Gastrocnemius medialis (tissue), 4 donors: ENCODE measurements at places on chromosomes 2 and 18. TPM values are rescaled to one million over a fixed set of nuclear protein-coding genes. Genes with fewer than 3 reads are reported as not detected.

DNA sequence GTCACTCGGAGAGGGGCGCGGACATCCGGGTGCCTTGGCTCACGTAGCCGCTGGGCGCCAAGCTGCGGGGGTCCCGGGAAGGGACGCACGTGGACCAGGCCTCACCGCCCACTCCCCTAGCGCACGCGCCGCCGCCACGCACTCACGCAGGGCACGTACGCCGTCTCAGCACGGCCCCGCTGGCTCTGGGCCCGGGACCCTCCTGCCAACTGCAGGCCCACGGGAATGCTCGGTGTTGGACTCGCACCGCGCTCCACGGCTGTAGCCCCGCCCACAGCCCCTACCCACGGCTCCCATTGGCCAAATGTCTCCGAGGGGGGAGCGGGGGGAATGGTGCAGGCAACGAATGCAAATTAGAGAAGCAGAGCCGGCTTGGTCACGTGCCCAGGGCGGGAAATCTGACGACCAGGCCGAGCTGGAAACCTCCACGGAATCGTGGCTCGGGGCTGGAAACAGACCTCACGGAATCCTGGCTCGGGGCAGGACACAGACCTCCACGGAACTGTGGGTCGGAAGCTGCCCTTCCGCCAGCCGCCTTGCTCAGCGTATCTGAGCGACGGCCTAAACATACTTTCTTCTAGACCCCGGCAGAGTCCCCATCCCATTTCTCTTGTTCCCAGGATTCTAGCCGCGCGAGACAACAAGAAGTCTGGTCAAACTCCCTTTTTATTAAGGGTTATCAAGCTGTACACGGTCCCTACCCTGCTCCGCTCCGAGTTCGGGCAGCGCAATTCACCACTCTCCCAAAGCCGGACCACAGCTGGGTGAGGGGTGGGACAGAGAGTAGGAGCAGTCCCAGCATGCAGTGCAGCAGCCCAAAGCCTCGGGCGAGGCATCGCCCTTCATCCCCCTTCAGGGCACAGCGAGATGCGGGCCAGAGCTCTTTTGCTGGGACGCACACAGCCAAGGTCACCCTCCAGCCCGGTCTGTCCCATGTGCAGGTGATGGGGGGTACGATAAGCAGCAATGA is at the start of gene ABCB6:
ABCB6 (minus strand) TSS at position 227 of the 970 bp plus-strand sequence. CDS start 285 bp downstream, outside the sequence.
- peak within 1 kb of the TSS; percentile 60 for H3K4me3 ChIP-seq
- no peaks in the 10 kb centered on the region for H3K27me3 ChIP-seq
- H3K4me1 ChIP-seq = peaks cover 19% of the 10 kb centered on the region
- peak; percentile 96 for DNase-seq
- peak within 1 kb of the TSS; percentile 87 for H3K27ac ChIP-seq
- H3K36me3 ChIP-seq = peaks cover 69% of the 10 kb centered on the region

DNA sequence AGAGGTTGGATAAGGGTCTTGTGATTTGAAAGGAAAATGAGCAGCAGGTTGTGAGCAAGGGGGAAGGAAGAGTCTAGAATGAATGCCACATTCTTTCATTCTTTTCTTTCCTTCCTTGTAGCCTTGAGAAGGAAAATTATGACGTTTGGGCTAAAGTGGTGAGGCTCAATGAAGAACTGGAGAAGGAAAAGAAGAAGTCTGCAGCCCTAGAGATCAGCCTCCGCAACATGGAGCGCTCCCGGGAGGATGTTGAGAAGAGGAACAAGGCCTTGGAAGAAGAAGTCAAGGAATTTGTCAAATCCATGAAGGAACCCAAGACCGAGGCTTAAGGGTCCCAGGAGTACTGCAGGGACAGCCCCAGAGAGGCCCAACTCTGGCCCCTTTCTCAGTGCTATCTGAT is 45.3 kb downstream of the BMP10 start:
- H3K27ac ChIP-seq = no peak overlapping the region
- no peak overlapping the region for H3K4me3 ChIP-seq
- no peak for DNase-seq
- no peaks in the 10 kb centered on the region for H3K27me3 ChIP-seq
- peaks cover 16% of the 10 kb centered on the region for H3K4me1 ChIP-seq

- H3K4me3 ChIP-seq = no peak overlapping the region
- DNase-seq = no peak
- H3K36me3 ChIP-seq = no peaks in the 10 kb centered on the region
- no peaks in the 10 kb centered on the region for H3K4me1 ChIP-seq
- H3K27me3 ChIP-seq = no peaks in the 10 kb centered on the region
- H3K27ac ChIP-seq = no peak overlapping the region
Measured at GRCh38 chr2:140648393-140648792, 1482.4 kb downstream of the LRP1B start.

Gene CNRIP1
- total RNA-seq = 4.7 TPM

- peaks cover 39% of the 10 kb centered on the region for H3K4me1 ChIP-seq
- peaks cover 41% of the 10 kb centered on the region for H3K36me3 ChIP-seq
- no peaks in the 10 kb centered on the region for H3K27me3 ChIP-seq
- peak overlapping the region; percentile 73 for H3K4me3 ChIP-seq
- H3K27ac ChIP-seq = peak overlapping the region; percentile 99
Measured at GRCh38 chr2:241635756-241636155, 1.2 kb downstream of the THAP4 start.

Gene EML6
- 42.5 TPM for total RNA-seq

- no peaks in the 10 kb centered on the region for H3K36me3 ChIP-seq
- H3K27ac ChIP-seq = no peak overlapping the region
- no peak for DNase-seq
Measured at GRCh38 chr2:207432453-207432852, 97.3 kb upstream of the CREB1 start.

DNA sequence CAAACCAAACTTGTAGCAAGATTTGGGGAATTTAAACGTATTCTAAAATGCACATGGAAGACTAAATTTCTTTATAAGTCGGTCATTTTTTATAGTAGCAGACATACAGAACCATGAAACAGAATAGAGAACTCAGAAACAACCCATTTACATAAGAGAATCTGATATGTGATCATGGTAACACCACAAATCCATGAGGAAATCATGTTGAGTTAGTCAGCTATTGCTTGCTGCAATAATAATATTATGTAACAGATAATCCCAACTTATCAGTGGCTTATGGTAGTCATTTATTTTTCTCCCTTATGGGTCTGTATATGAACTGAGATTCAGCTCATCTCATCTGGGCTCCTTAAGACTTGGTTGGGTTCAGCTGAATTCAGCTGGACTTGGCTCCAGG is 103.4 kb upstream of the SERTAD2 start:
- no peaks in the 10 kb centered on the region for H3K27me3 ChIP-seq
- no peak overlapping the region for H3K4me3 ChIP-seq
- DNase-seq = no peak
- no peak overlapping the region for H3K27ac ChIP-seq
- peaks cover 1% of the 10 kb centered on the region for H3K4me1 ChIP-seq

Gene SAG
- total RNA-seq = not detected

Gene CCBE1
- 1.8 TPM for total RNA-seq

- DNase-seq = no peak
- no peaks in the 10 kb centered on the region for H3K27me3 ChIP-seq
- no peak overlapping the region for H3K27ac ChIP-seq
- H3K4me3 ChIP-seq = no peak overlapping the region
- H3K36me3 ChIP-seq = no peaks in the 10 kb centered on the region
Measured at GRCh38 chr2:66515743-66516142, 80.8 kb downstream of the MEIS1 start.

Gene TTR
- total RNA-seq = not detected

DNA sequence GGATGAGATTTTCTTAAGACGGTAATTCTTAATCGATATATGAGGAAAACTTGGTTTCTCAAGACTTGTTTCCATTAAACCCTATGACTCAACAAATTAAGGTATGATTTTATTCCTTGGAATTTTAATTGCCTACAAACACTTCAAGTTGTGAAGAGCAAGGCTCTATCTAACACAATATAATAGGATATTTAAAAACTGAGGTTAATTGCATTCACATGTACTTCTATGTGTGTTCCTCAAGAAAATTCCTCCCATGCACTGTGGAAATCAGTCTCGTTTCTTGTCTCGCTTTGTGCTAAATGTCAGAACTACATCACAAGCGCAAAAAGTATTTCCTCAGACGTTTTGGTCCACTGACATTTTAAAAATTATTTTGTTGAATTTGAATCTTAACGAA is 109.6 kb upstream of the UNC80 start:
- H3K4me3 ChIP-seq = no peak overlapping the region
- no peaks in the 10 kb centered on the region for H3K4me1 ChIP-seq
- H3K36me3 ChIP-seq = no peaks in the 10 kb centered on the region
- DNase-seq = no peak
- no peak overlapping the region for H3K27ac ChIP-seq
